Activated CD8-positive, alpha-beta memory T cell treated with anti-CD3 and anti-CD28 coated beads, Interleukin-2, amount 10 ng/mL, durations not matched to agents 7 days and 5 days (primary cell): ENCODE measurements at places on chromosomes 12 and 14. TPM values are rescaled to one million over a fixed set of nuclear protein-coding genes. Genes with fewer than 3 reads are reported as not detected.

The DEGS2 gene
- total RNA-seq = not detected

GRCh38 chr14:67806246-67806645, 10.1 kb downstream of the ZFYVE26 start:
- no peaks in the 10 kb centered on the region for H3K27me3 ChIP-seq
- no peak overlapping the region for H3K4me3 ChIP-seq
- H3K27ac ChIP-seq = no peak overlapping the region

- H3K4me1 ChIP-seq = peaks cover 31% of the 10 kb centered on the region
Observed at GRCh38 chr12:4272424-4273272, 914 bp upstream of the CCND2 start.

DNA sequence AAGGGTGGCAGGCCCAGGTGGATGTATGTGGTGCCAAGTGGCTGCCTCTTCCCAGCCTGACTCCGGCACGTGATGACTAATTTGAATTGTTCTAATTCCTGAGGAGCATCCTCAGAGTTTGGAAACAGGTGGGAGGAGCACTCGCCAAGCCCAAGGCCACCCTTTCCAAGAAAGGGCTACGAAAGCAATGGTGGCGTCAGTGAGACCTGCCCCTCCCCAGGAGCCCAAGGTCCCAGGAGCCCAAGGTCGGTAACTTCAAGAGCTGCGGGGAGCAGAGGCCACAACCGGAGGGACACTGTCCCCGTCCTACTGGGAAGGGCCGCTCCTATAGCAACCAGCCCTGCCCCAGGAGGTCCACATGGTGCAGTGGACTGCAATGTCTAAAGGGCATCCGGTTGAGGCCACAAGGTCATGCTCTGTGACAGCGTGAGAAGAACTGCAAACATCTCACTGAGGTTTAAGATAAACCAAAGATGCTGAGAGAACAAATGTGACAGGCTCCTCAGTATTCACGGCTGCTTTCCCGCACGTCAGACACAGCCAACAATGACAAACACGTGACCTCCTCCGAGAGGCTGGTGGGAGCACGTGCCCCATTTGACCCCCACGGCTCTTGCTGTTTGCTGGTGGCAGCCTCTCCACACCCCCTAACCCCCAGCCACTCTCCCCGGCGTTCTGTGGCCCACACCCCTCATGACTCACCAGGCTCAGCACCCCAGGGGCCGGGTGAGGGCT, 79.6 kb downstream of the ITPK1 start:
- no peak overlapping the region for H3K4me3 ChIP-seq
- H3K36me3 ChIP-seq = no peaks in the 10 kb centered on the region
- H3K27me3 ChIP-seq = no peaks in the 10 kb centered on the region
- DNase-seq = no peak
- H3K27ac ChIP-seq = peak overlapping the region; percentile 53

The KRT73 gene
- total RNA-seq = not detected

The NT5DC3 gene
- 2.7 TPM for total RNA-seq

- no peak overlapping the region for H3K27ac ChIP-seq
- no peak overlapping the region for H3K4me3 ChIP-seq
- no peak for DNase-seq
- H3K36me3 ChIP-seq = peaks cover 11% of the 10 kb centered on the region
- H3K27me3 ChIP-seq = peaks cover 8% of the 10 kb centered on the region
- peaks cover 30% of the 10 kb centered on the region for H3K4me1 ChIP-seq
Observed at GRCh38 chr12:75717902-75718301, 206.5 kb upstream of the KRR1 start.

DNA sequence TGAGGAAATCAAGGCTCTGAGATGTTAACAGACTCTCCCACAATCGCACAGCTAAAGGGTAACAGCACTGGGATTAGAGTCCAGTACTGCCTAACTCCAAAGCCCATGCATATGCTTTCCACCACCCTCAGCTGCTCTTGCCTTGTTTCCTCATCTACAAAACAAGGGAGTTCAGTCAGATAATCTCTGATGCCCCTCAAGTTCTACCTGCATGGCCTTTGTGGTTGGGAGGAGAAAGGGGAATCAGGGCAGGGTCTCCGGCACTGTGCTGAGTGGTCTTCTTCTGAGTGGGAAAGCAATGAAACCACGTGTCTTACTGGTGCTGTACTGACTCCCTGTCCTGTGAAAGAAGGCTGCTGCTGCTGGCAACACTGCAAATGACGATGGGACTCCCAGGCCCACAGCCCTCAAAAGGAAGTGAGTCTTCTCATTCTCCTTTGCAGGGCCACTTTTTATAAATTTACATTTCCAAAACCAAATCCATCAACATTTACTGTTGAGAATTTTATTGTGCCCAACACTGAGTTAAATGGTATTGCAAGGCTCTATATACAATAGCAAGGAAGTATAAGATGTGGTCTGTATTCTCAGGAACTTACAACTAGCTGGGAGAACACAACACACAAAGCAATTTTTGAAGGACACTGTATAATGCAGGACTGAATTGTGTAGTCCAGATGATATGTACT, 19.7 kb upstream of the DUSP16 start:
- peaks cover 29% of the 10 kb centered on the region for H3K4me1 ChIP-seq
- peak overlapping the region; percentile 81 for H3K27ac ChIP-seq
- H3K36me3 ChIP-seq = peaks cover 1% of the 10 kb centered on the region

GRCh38 chr12:131028587-131029338, 75.1 kb downstream of the ADGRD1 start:
- H3K36me3 ChIP-seq = no peaks in the 10 kb centered on the region
- H3K4me1 ChIP-seq = no peaks in the 10 kb centered on the region
- H3K27ac ChIP-seq = no peak overlapping the region

DNA sequence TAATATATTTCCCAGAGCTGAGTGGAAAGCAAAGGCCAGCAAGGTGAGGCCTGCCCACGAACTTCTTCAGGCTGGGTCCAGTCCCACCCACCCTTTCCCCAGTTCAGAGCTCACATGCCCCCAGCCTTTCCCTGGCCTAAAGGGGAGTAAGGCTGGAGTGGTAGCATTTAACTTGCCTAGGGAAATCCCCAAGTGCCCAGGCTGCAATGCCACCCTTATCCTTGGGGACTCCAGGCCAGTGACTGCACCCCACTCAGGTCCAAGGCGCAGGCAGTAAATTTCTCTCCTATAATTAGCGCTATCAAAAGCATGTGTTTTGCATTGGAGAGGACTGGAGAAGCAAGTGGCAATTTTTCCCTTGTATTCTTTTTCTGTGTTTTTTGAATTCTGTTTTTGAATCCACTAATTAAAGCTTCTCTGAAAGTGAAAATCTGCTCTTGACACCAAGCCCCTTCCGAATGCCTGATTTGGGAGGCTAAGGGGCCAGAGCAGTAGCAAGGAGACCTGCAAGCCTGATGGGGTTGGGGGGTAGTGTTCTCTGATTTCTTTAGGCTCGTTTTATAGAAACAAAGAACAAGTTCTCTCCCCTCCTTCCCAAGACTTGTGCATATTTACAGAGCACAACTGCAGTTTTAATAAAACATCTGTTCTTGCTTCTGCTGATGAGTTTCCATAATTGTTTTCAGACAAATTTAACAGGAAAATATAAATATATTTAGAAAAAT, 3.5 kb upstream of the HOXC6 start:
- no peak overlapping the region for H3K27ac ChIP-seq
- DNase-seq = no peak
- H3K27me3 ChIP-seq = peaks cover 93% of the 10 kb centered on the region
- H3K36me3 ChIP-seq = no peaks in the 10 kb centered on the region
- H3K4me3 ChIP-seq = no peak overlapping the region

The NTN4 gene
- total RNA-seq = not detected
